ENCODE measurements at places on chromosomes 11 and 22.
A peak's percentile ranks its signal among the peaks of the same experiment; 100 is the strongest.

DNA sequence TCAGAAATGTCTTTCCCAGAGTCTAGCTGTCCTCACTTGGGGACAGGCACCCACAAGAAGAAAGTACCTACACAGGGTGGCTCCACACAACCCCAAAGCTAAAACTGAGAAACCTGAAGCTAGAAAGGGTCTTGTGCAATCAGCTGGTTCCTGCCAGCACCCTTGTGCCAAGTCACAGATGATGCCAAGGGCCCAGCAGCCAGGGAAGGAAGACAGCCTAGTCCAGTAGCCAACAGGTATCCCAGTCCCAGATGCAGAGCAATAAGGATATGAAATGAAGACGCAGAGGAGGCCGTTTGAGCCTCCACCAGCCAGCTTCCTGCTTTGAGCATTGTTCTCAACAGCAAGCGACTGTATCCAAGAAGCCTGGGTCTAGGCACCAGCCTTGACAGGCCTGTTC, 6.1 kb downstream of the PLEKHA7 start:
- peak; percentile 42 for DNase-seq

DNA sequence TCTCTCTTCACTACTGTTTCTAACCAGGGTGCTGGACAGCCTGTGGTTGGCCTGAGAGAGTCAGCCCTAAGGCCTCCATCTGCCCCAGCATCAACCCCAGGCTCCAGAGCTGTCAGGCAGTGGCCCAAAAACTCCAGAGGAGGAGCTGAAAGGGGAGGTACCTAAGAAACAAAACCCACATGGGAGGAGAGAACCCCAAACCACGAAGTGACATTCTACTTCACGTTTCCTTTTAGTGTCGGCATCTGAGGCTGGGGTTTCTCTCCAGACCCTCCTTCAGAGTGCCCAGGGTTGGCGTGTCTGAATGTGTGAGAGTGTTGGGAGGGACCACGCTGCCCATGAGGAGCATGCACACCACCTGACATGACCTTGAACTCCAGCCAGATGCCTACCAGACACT, 69.8 kb upstream of the NNMT start:
- no peak for DNase-seq

DNA sequence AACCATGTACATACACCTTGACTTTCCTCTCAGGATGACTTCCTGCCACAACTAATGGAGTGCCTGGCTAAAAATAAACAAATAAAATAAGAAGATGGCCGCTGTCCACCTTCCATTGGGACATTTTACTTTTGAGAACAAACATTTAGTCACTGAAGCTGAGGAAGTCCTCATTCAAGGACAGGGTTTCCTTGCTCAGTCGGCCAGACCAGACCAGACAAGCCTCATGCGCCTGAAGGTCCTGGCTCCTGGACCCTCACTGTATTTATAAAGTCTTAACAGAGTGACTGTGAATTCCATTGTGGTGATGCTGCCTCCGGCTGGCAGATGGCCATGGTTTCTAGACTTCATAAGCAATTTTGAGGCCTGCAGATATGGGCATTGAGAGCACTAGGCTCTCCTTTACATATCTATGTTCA, 114.5 kb downstream of the MAML2 start:
- peak; percentile 87 for DNase-seq

DNA sequence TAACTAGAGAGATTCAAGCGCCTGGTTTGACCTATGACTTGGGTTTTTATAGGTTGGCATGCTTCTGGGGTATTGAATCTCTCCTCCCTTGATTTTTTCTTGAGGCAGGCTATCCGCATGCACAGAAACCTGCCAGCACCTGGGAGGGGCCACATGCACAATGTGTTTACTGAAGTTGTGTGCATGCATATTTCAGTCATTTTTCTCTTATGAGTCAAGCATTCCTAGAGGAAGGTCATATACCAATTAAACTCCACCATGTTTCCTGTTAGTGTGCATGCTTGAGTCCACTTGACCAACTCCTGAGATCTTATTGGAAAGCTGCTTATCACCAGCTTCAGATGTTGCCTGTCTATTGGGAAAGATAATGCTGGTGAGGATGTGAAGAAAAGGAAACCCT, 1718.4 kb downstream of the LRRC4C start:
- no peak for DNase-seq

GRCh38 chr11:122002926-122003325, 113.1 kb downstream of the BLID start:
- no peak for DNase-seq

DNA sequence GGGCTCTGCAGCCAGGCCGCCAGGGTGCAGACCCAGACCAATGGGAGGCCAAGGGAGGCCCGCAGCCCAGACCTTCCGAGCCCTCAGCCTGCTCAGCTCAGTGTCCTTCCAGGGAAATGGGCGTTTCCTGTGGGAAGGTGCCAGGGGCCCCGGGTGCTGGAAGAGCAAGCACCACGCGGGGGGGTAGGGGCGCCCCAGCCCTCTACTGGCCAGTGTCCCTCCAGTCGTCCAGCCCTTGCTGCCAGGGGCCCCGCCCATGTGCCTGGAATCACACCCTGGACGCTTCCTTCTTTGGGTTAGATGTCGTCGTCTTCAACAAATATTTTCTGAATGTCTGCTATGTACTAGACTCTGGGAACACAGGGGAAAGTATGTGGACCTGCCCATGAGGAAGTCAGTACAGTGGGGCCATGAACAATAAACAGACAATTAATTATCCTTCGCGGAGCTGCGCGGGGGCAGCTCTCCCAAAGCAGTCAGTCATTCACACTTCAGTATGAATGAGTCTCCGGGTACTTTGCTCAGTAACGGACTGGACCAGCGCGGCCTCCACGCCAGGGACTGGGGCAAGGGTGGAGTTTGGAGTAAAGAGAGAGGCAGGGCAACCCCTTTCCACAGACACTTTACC, 60.2 kb downstream of the CDKN1C start:
- DNase-seq = peak; percentile 97

DNA sequence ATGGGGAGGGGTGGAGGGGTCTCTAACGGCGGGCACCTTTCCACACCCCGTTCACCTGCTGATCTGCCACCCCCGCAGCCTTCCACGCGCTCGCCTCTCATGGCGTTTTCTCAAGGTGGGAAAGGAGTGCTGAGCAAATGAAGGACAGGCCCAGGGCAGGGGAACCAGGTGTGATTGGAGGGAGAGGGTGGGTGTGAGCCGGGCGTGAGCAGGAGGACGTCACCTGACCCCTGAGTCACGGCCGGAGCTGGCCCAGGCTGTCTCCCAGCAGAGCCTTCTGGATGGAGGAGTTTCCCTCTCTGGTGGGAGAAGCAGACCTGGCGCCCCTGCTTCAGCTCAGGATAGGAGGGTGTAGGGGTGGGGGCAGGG, 14.0 kb upstream of the ARHGAP8 start:
- no peak for DNase-seq

- no peak for DNase-seq
Measured at GRCh38 chr22:24427500-24428164, at the start of gene ADORA2A. Gene ADORA2A, plus strand, starts transcription at chr22:24427599. Its CDS starts 5,806 bp downstream, at chr22:24433405.

GRCh38 chr11:46682773-46683752, 17.4 kb downstream of the ARHGAP1 start:
- no peak for DNase-seq

GRCh38 chr11:40882301-40882700, 577.2 kb downstream of the LRRC4C start:
- no peak for DNase-seq

DNA sequence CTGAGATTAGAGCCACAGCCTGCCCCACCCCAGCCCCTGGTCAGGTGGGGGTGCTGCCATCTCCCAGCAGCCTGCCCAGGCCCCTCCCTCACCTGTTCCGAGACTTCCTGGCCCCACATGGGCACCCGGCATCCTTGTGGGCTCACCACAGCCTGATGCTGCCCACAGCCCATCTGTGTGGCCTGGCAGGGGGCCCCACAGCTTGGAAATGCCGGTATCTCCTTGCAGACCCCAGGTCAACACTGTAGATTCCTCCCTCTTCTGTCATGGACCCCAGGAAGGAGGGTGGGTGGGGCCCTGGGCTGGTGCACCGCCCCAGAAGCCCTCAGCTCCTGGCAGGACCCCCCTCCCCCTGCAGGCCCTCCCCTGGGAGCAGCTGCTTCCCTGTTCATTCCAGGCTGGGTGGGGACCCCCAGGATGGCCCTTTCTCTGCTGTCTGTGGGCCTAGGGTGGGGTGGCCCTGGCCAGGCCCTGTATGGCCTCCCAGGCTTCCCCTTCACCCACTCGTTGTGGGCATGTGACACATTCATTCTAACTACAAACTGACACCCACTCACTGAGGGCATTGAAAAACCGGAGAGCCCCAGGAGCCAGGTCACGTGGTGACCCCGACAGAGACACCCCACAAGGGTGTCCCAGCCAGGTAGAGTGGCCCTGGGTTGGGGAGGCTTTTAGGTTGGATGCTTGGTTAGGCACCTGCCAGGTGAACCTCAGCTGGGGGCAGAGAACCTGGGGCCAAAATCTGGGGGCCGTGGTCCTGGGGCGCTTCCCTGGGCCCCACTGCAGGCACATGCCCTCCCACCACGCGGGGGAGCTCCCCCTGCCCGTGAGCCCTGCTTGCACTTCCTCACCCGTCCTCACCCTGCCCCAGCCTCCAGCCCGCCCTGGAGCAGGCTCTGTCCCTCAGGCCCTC, 44.1 kb upstream of the CCDC188 start:
- DNase-seq = no peak

DNA sequence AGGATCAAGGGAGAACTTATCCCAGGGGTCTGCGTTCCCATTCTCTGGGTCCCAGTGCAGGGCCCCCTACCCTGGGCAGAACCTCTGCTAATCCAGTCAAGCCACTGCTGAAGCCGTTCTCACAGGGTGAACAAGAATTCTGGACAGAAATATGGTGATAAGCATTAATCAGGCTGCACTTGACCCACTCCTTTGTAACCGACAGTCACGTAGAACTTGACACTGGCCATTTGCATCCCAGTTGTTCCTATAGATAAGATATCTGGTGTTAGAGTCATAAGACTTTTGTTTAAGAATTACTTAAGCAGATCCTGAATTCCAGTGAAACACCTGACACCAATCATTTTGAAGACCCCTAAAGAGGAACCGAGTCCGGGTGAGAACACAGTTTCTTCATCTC, 107.5 kb upstream of the THY1 start:
- no peak for DNase-seq

DNA sequence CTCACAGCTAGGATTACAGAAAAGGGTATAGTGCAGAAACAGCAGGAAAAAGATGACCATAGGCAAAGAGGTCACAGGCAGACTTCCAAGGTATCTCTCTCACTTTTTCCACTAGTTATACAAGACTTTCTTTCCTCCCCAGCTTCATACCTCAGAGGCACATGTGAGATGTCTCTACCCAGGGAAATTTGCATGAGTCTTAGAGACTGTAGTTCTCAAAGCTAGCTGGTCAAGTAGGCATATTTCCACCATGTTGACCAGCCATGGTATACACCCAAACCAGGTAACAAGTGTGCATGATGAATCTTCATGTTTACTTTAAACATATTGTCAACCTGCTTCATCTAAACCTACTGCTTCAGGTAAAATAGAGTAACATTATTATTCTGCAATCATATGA, 27.9 kb downstream of the PRMT3 start:
- DNase-seq = no peak

DNA sequence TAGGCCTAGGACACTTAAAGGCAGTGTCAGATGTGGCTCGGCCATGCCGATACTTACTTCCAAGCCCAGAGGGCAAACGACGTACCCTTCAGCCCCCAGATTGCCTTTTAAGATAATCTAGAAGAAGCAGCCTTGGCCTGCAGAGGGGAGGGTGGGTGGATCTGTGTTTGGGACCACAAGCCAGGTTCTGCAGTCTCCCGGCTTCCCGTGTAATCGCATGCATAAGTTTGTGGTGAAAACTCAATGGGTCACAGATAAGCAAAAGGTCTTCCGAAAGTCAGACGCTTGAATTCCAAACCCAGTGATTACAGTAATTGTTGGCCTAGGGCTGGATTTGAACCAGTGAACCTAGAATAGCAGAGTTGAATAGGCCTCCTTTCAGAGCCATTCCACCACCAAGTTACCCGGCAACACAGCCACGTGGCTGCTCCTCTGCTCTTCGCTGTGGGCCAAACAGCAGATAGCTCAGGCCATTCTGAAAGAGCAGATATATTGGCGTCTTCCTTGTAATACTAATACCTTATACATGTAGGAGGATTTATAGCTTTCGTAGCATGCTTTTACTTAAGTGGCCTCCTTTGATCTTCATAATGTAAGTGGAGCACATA, 170.8 kb upstream of the CADM1 start:
- DNase-seq = peak; percentile 25

- peak; percentile 46 for DNase-seq
Measured at GRCh38 chr11:44622721-44623258, 57.3 kb downstream of the CD82 start.

DNA sequence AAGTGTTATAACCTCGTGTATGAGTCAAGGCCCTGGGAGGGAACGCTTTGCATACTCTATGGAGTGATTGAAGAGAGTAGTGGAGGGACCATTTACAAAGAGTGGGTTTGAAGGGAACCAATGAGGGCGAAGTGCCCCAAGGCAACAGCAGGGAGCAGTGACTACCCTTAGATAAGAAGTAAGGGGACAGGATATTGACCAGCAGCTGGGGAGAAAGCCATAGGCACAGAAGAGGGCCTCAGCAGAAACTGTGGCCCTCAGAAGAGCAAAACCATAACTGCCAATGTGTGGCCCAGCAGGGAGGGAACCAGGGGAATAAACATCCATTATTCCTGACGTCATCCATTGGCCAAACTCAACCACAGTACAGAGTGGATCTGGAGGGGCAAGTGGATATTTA, 24.7 kb downstream of the PARVA start:
- DNase-seq = no peak

GRCh38 chr11:65355776-65356393, 1.3 kb downstream of the TIGD3 start:
- DNase-seq = peak; percentile 73

- peak; percentile 29 for DNase-seq
Measured at GRCh38 chr11:69250186-69251056, 43.5 kb upstream of the MYEOV start.

DNA sequence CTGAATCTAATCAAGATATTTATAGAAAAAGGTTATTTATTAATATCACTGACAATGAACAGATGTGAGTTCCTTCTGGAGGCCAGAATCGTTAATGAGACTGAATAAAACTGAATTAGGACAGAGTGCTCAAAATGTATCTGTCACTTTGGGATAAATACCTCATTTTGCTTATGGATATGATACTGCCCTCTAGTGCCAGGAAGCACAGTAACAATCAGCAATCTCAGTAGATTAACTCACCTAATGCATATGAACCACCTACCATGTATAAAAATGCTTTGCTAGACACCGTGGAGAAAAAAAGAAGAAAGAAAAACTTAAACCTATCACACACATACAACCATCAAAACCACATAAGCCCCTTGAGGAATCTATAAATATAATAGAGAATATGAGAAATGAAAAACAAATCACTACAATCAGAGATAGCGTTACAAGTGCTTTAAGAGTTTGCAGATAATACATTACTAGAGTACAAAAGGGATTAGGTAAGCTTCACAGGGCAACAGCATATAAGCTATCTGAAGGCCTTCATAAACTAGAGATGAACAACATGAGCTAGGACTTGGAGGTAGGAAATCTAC, 117.4 kb downstream of the SGSM3 start:
- DNase-seq = no peak

- no peak for DNase-seq
Measured at GRCh38 chr11:123330071-123330470, 100.0 kb upstream of the GRAMD1B start.

- DNase-seq = peak; percentile 60
Measured at GRCh38 chr11:124891373-124891861, 6.2 kb downstream of the ROBO4 start.
